Activated CD4-positive, alpha-beta T cell treated with anti-CD3 and anti-CD28 coated beads, Interleukin-2, amount 10 ng/mL, durations not matched to agents 7 days and 5 days (primary cell): ENCODE measurements at places on chromosomes 4 and X. TPM values are rescaled to one million over a fixed set of nuclear protein-coding genes. Genes with fewer than 3 reads are reported as not detected.

- peaks cover 60% of the 10 kb centered on the region for H3K4me1 ChIP-seq
- H3K4me3 ChIP-seq: no peak overlapping the region
- DNase-seq: no peak
Observed at GRCh38 chr4:77798385-77798784, 20.8 kb downstream of the CNOT6L start.

GRCh38 chr4:161252520-161253141 is 911.2 kb downstream of the FSTL5 start:
- H3K36me3 ChIP-seq: peaks cover 2% of the 10 kb centered on the region
- H3K27me3 ChIP-seq: no peaks in the 10 kb centered on the region
- H3K4me3 ChIP-seq: no peak overlapping the region
- no peak overlapping the region for H3K27ac ChIP-seq
- DNase-seq: no peak

PRPS1 gene
- total RNA-seq: 68.9 TPM

DNA sequence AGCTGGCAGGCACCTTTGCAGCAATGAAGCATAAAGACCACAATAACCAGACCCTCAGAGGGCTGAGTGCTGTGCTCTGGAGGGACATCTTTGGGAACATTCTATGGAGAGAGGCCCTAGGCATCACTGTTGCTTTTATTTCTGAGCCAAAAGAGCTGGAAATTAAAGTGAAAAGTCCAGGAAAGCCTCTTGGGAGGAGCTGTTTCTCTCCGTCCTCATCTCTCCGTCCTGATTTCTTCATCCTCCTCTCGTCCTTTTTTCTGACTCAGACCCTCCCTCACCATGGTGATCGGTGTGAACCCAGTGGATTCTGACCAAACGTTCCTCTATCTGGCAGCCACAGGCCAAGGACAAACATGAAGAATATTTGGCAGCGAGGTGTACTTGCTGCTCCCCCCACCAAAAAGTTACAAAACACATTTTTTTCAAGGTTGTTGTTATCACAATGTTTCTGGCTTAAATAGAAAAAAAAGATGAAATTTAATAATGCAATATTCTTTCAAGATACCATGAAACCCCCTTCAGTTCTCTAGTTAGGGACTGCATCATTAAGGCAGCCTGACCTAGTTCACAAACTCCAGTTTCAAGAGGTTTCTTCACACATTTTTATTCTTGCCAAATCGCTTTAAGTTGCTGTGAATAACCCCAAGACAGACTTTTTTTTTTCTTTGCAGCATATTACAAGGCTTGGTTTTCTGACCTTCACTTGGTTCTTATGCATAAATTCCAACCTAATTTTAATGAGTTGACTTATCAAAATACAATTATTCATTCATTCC is 80.2 kb downstream of the SCD5 start:
- no peak for DNase-seq
- H3K36me3 ChIP-seq: no peaks in the 10 kb centered on the region
- no peaks in the 10 kb centered on the region for H3K4me1 ChIP-seq
- H3K27ac ChIP-seq: no peak overlapping the region
- H3K4me3 ChIP-seq: no peak overlapping the region
- H3K27me3 ChIP-seq: no peaks in the 10 kb centered on the region

DNA sequence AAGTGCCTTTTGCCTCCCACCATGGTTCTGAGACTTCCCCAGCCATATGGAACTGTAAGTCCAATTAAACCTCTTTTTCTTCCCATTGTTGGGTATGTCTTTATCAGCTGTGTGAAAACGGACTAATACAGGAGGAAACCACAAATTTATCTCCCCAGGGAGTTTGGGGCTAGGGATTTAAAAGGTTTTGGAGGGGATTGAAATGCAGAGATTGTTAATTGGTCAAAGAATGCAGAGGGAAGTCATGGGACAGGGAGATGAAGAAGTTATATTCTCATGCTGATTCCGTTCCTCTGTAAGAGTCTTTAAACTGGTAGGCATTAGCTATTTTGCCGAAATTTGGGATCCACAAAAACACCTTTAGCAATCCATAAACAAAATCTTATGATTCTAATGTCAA is 57.9 kb downstream of the TKTL2 start:
- H3K36me3 ChIP-seq: no peaks in the 10 kb centered on the region
- DNase-seq: no peak
- no peaks in the 10 kb centered on the region for H3K4me1 ChIP-seq
- H3K27ac ChIP-seq: no peak overlapping the region
- H3K4me3 ChIP-seq: no peak overlapping the region

RBM41 gene
- total RNA-seq: 12.8 TPM

DNA sequence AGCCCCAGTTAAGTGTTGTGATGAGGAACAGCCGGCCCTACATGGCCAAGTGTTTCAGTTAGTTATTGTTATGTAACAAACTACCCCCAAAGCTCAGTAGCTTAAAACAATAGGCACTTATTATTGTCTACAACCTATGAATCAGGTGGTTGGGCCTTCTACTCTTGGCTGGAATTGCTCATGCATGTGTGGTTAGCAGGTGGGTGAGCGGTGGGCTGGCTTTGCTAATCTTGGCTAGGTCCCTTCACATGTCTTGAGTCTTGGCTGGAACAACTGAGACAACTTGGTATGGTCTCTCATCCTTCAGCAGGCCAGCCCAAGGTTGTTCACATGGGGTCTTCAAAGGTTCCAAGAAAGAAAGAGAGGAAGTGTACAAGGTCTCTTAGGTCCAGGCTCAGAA is 54.5 kb upstream of the CHRNA9 start:
- peaks cover 10% of the 10 kb centered on the region for H3K36me3 ChIP-seq
- no peak overlapping the region for H3K27ac ChIP-seq
- H3K4me3 ChIP-seq: no peak overlapping the region
- no peaks in the 10 kb centered on the region for H3K27me3 ChIP-seq

DNA sequence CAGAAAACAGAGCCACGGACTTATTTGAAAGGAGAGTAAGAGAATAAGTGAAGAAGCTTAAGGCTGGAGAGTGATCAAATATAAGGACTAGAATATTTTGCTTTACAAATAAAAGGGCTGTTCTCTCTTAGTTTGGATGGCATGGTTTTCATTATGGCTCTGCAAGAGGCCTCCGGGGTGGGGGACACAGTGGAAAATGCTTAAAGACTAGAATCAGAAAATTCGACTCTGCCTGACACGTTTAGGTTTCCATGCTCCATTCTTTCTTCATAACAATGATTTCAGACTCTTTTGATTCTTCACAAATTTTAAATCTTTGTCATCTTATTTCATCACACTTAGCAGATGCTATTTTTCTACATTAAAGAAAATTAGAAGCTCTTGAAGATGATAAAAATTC is 632.4 kb upstream of the BOD1L1 start:
- no peak for DNase-seq
- no peaks in the 10 kb centered on the region for H3K27me3 ChIP-seq
- H3K4me3 ChIP-seq: no peak overlapping the region

CXCL8 gene
- 0.19 TPM for total RNA-seq

- H3K27me3 ChIP-seq: no peaks in the 10 kb centered on the region
- no peak overlapping the region for H3K27ac ChIP-seq
- H3K4me3 ChIP-seq: no peak overlapping the region
- DNase-seq: no peak
- no peaks in the 10 kb centered on the region for H3K4me1 ChIP-seq
- no peaks in the 10 kb centered on the region for H3K36me3 ChIP-seq
Observed at GRCh38 chr4:95517576-95518345, 31.0 kb downstream of the UNC5C start.

NLRP2B gene
- total RNA-seq: not detected

DNA sequence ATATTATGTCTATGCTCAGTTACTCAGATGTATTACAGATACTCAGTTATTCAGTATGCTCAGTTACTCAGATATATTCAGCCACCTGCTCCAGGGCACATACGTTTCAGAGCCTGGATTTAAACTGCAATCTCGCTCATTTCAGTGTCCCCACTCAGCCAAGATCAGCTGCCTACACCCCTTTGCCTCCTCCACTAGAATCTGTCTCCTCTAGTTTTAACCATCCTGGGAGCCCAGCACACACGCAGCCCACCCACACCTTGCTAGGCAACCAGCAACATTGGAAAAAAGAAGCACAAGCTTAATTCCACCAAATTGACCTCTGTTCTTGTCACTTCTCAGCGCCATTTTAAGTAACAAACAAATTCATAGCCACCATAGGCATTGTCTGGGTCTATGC is 246.2 kb downstream of the QDPR start:
- peaks cover 21% of the 10 kb centered on the region for H3K27me3 ChIP-seq
- DNase-seq: no peak
- H3K4me1 ChIP-seq: no peaks in the 10 kb centered on the region
- H3K4me3 ChIP-seq: no peak overlapping the region
- H3K27ac ChIP-seq: no peak overlapping the region

MAGEA2B gene
- total RNA-seq: not detected

LUZP4 gene
- total RNA-seq: not detected

DNA sequence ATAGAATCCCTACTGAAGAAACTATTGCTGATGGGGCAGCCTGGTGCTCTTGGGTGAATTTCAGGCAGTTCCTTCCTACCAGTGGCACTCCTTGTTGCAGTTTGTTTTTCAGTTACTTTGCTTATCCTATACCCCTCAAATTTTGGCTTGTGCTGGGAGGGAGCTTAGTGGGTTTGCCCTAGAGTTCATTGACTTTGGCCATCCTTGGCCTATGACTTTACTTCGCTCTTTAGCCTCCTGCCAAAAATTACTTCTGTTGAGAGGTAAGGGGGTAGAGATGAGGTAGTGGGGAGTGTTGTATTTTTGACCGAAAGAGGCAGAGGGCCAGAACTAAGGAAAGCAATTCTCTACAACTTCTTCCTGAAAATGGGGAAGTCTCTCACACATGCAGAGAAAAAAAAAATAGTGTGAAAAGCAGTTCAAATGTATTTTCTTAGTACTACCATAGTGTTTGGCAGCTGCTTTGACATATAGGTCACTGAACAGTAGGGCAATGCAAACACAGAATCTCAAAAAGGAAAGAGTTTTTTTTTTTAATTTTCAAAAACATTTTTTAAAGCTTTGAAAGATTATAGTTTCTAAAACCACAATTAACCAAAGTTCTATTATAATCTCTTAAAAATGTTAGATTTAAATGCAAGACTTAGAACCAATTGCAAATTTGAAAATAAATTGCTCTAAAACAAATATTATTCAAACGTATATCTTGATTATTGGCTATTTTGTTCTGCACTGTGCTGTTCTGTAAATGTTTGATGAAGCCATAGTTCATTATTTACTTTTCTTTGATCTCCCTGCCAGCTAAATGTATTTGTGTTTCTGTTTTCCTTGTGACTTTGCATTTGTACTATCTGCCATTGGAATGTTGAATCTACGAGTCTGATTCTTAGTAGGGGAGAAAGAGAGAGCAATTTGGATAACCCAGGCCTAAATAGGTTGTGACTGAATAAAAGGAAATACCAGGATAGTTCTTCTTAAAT is 73.6 kb downstream of the DCK start:
- no peaks in the 10 kb centered on the region for H3K36me3 ChIP-seq
- no peaks in the 10 kb centered on the region for H3K4me1 ChIP-seq
- H3K4me3 ChIP-seq: no peak overlapping the region
- no peak overlapping the region for H3K27ac ChIP-seq
- H3K27me3 ChIP-seq: peaks cover 5% of the 10 kb centered on the region

NSUN7 gene
- not detected for total RNA-seq

CDKL5 gene
- 1.3 TPM for total RNA-seq

DCAF12L2 gene
- total RNA-seq: not detected

- no peaks in the 10 kb centered on the region for H3K36me3 ChIP-seq
- no peak overlapping the region for H3K4me3 ChIP-seq
- no peaks in the 10 kb centered on the region for H3K4me1 ChIP-seq
- no peaks in the 10 kb centered on the region for H3K27me3 ChIP-seq
Observed at GRCh38 chr4:62191451-62192240, 991.5 kb downstream of the ADGRL3 start.

DNA sequence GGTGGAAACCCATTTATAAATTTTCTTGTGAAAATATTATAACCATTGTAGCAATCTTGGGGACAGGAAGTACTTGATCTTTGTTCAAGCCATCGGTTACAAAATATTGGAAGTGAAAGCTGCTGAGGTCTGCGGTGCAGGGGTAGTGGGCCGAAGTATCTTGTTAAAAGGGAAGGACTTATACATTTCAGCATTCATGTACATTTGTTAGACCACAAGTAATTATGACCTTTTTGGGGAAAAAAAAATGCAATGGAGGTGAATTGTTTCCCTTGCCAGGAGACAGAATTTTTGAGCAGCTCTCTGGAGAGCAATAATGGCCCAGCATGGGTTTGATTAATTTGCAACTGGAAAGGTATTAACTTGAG is 121.3 kb downstream of the EGF start:
- peaks cover 16% of the 10 kb centered on the region for H3K4me1 ChIP-seq
- H3K27me3 ChIP-seq: peaks cover 40% of the 10 kb centered on the region
- DNase-seq: no peak

DNA sequence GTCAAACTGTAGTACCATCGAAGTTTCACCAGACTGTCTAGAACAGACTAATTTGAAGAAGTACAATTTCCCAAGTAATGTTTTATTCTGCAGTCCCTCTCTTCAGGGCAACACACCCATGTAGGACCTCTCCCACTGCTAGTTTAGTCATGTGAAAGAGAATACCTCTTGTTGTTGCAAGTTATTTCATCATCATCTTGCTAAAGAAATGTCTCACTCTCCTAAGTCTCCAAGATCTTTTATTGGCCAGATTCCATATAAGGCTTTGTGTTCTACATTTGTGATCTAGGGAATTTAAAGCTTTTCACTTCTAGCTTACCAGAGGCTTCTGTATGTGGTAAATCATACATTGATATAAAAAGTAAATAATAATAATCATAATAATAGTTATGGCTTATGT is 745.3 kb upstream of the MAGEB2 start:
- no peak overlapping the region for H3K27ac ChIP-seq
- no peak for DNase-seq
- H3K4me1 ChIP-seq: no peaks in the 10 kb centered on the region
- H3K27me3 ChIP-seq: no peaks in the 10 kb centered on the region
- no peaks in the 10 kb centered on the region for H3K36me3 ChIP-seq
- no peak overlapping the region for H3K4me3 ChIP-seq

GRCh38 chr4:150021483-150021882 is 56.8 kb upstream of the DCLK2 start:
- no peaks in the 10 kb centered on the region for H3K4me1 ChIP-seq
- H3K36me3 ChIP-seq: no peaks in the 10 kb centered on the region
- no peak for DNase-seq

DNA sequence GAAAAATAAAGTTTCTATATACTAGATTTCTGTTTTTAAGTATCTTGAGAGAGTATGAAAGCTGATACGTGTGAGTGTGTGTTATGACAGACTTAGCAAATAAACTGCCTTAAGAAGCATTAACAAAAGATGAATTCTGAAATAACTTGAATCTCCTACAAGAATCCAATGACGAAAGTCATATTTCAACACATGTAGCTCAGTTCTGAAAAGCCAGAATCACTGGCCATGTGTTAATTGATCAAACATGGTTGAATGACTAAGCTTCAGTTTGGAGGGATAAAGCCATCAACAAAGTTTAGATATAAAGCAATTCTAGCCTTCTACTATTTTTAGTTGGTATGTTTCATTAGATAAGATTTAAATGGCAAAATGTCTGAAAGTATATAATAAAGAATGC is 88.5 kb upstream of the ETNPPL start:
- no peak overlapping the region for H3K27ac ChIP-seq
- peaks cover 12% of the 10 kb centered on the region for H3K36me3 ChIP-seq
- no peak for DNase-seq

- no peak for DNase-seq
- no peak overlapping the region for H3K27ac ChIP-seq
- no peaks in the 10 kb centered on the region for H3K36me3 ChIP-seq
- H3K4me1 ChIP-seq: no peaks in the 10 kb centered on the region
- no peak overlapping the region for H3K4me3 ChIP-seq
Observed at GRCh38 chr4:138275963-138276621, 33.9 kb upstream of the SLC7A11 start.

- no peaks in the 10 kb centered on the region for H3K27me3 ChIP-seq
- no peak overlapping the region for H3K27ac ChIP-seq
- peaks cover 63% of the 10 kb centered on the region for H3K36me3 ChIP-seq
Observed at GRCh38 chr4:56475917-56476316, 8.5 kb downstream of the SRP72 start.

KDM6A gene
- 26.6 TPM for total RNA-seq
